Stimulated activated CD8-positive, alpha-beta memory T cell treated with anti-CD3 and anti-CD28 coated beads, Interleukin-4, amount 100 ng/mL, for 1 hour (primary cell): ENCODE measurements at places on chromosomes 6 and 20.

DNA sequence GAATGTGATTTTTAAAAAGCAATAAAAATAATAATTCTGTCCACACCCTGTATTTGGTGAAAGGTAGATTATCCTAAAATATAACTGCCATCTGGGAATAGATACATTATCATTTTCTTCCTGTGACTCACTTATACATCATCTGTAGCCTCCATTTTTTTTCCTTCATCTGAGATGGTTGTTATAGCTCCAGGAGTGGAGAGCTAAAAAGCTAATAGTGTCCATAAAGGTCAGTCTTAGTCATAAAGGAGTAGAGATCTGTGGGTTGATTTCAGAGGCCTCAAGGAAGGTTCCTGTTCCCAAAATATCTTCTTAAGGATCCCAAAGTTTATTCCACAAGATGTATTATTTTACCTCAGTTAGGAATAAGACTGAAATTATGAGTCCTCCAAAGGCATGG is 41.1 kb downstream of the FBXO5 start:
- DNase-seq = no peak

- no peak for DNase-seq
Measured at GRCh38 chr6:5968817-5969734, 37.6 kb downstream of the NRN1 start.

DNA sequence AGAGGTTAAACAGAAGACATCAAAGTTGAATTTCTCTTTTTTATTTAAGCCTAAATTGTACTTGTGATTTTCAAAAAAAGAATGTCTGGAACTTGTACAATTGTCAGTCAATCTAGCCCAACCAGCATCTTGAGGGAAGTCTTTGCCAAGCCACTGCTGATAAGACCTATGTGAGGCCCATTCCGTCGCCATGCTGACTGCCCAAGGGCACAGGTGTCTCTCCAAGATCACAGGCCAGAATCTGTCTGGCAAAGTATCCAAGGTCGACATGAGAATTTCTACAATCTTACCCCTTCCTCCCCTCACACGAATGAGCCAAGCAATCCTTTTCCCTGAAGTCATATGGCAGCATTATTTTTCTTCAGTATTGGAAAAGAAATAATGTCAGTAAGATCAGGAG is 614.5 kb downstream of the CBLN4 start:
- no peak for DNase-seq

- DNase-seq = no peak
Measured at GRCh38 chr6:33171016-33171879, 21.0 kb downstream of the COL11A2 start.

- DNase-seq = no peak
Measured at GRCh38 chr20:1718604-1719384, 61.2 kb upstream of the SIRPG start.

DNA sequence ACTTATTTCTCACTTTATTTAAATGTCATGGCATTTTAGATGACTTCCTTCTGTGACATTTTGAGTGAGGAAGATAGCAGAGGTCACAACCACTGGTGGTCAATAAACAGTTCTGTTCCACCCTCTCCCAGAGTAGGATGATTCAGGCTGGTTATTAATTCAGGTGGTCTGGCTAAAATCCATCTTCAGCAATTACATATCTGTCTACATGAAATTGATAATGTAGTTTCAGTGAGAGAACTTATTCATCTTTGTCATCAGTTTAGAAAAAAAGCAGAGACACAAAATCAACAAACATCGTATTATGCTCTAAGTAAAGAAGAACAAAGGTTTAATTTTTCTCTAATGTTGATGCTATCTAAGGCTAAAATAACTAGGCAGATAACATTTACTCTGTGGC is 525.5 kb downstream of the TENT5A start:
- DNase-seq = no peak

DNA sequence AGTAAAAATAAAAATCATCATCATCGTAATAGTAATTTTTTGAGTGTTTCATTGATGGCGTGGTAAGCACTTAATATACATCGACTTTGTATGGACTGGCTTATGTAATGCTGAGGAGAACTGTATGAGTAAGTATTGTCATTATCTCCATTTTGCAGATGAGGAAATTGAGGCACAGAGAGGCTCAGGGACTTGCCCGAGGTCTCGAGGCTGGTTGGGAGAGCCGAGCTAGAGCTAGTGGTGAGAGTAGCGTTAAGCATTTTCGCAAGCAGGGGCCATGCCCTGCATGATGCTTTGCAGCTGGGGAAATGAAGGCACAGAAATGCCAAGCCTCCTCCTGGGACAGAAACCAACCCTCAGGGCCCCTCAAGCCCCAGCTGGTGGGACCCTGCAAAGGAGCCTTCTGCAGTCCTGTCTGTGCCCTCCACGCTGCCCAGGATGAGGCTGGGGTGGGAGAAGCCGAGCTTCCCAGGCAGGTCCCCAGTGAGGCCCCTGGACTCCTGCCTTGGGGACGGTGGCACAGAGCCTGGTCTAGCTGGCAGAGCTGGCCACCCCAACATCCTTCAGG is 31.1 kb upstream of the STX16 start:
- no peak for DNase-seq

DNA sequence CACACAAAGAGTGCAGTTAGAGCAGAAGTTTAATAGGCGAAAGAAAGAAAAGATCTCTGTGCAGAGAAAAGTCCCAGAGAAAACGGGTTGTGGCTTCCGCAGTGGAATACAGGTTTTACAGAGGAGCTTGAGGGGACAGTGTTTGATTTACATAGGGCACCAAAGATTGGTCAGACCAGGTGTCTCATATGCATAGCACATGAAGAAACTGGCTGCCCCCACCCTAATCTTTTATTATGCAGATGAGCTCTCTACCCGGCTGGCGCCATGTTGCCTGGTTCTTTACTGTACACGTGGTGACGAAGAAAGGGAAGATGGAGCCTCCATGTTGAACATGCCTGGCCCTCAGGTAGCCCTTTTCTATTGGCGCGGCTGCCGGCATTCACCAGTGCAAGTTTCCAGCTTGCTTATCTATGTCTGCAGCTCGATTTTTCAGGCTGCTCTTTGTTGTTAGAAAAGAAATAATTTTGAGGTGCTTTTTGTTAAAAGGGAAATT is 47.4 kb downstream of the SLC35B3 start:
- no peak for DNase-seq

GRCh38 chr20:39233755-39234154 is 271.6 kb downstream of the DHX35 start:
- no peak for DNase-seq

GRCh38 chr6:52233975-52234823 is 10.1 kb downstream of the IL17F start:
- no peak for DNase-seq

DNA sequence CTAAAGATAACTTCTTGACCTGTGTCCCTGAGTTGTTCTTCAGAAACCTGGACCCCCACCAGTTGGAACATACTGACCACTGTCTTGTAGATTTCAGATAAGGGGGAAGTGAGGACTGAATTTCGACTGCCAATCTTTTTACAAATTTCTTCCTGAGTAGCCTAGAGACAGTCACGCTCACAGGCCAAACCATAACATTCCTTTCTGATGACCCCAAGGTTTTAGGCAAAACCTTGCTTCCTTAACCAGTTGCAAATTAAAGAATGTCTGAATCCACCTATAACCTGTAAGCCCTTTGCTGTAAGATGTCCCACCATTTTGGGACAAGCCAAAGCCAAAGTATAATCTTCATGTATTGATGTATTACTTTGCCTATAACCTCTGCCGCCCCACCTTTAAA is 306.9 kb downstream of the LRFN2 start:
- DNase-seq = no peak

DNA sequence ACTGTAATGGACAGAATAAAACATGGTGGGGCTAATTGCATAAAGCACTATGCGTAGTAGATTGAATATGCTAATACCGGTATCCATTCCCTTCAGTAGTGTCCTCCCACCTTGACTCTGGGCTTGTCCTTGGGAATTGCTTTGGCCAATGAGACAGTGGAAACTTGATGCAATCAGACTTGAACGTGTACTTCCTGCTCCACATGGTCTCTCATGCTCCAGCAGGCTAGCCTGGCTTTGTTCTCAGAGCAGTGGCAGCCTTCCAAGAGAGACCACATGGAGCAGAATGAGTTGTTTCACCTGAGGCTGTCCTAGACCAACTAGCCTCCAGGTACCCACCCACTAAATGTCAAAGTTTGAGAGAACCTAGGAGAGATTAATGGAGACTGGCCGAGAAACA is 37.0 kb upstream of the BTBD3 start:
- DNase-seq = no peak

DNA sequence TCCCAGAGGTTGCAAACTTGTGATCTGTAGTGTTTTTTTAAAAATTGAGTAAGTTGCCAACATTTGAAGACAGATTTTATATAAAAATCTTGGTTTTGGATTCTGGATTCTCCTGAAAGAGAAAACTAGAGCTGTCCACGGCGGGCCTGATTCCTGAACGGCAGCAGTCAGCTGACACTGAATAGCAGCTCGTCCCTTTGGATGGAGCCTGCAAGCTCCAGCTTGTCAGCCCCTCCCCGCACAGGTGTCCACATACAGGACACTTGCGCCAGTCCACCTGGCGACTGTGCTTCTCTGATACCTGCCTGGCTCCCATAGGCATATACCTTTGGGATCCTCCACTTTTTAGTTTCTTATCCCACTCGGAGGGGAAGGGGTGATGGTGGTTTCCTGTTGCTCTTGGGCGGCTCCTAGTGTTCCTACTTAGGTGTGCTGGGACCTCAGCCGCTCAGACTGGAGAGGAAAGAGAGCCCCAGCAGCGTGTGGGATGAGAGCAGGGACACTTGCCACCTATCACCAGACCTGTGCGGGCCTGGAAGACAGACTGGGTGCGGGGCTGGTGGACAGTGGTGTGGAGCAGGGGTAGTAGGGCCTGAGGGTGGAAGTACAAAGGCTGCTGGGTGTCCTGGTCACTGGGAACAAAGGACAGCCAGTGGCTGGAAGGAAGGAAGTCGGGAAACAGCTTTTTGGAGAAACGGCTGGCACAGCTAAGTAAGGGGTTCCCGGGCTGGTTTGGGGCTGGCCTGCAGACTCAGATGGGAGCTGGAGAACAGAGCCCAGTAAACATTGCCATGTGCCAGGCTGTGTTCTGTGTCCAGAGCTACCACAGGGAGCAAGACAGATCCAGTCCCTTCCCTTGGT is 18.3 kb downstream of the GHRH start:
- DNase-seq = no peak

- no peak for DNase-seq
Measured at GRCh38 chr6:75748003-75748742, 866 bp upstream of the MYO6 start.

GRCh38 chr6:132651062-132651461 is 7.9 kb downstream of the TAAR1 start:
- DNase-seq = no peak

GRCh38 chr6:125699591-125699990 is 49.8 kb upstream of the HEY2 start:
- DNase-seq = no peak

- DNase-seq = no peak
Measured at GRCh38 chr6:36268478-36269275, 1.2 kb upstream of the PNPLA1 start.

DNA sequence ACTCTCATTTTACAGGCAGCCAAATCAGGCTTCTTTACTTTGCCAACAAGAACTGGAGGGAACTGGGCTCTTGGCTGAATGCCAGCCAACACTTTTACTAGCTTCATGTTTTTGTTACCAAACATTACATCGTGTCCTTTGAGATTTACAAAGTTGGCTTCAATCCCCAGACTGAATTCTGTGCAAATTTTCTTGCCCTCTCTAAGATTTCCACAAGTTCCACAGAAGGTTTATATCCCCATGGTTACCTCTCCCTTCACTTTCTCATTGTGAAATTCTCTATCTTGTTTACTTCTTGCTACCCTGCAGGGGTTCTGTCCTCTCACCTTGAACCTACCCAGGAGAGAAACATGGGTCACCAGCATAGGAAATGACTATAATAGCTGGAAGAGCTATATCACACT is 37.6 kb upstream of the PLCB1 start:
- no peak for DNase-seq

DNA sequence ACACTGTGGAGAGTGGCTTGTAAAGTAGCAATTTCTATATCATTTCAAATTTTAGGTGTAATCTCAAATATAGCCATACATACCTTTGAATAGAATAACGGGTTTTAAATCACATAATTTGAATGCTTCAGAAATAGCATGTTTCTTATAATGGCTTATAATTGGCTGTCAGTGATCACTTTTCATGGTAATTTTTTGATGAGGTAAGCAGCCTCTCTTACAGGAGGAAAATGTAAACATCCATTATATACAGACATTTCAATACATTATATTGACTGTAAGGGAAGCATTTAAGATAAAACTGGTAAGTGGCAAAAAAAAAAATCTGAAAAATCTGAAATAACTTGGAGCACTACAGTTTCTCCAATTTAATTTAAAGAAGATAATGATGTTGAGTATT is 67.8 kb upstream of the PHACTR2 start:
- no peak for DNase-seq

GRCh38 chr6:159092631-159093030 is 47.8 kb upstream of the TAGAP start:
- DNase-seq = no peak

GRCh38 chr6:88662163-88662580 is 301.2 kb downstream of the RNGTT start:
- DNase-seq = no peak

- DNase-seq = no peak
Measured at GRCh38 chr6:44629636-44630035, 242.1 kb downstream of the CDC5L start.

GRCh38 chr6:36850021-36850420 is 10.8 kb upstream of the CPNE5 start:
- DNase-seq = no peak
